CD4-positive, CD25-positive, alpha-beta regulatory T cell (primary cell): ENCODE measurements at places on chromosomes 2 and 18.

GRCh38 chr2:177355874-177356273 is 36.7 kb upstream of the AGPS start:
- DNase-seq: no peak

GRCh38 chr2:5926871-5927512 is 234.8 kb downstream of the SOX11 start:
- no peak for DNase-seq

GRCh38 chr18:75450906-75451305 is 23.4 kb upstream of the SMIM21 start:
- DNase-seq: no peak

- no peak for DNase-seq
Observed at GRCh38 chr2:140383781-140384180, 1603.6 kb upstream of the NXPH2 start.

DNA sequence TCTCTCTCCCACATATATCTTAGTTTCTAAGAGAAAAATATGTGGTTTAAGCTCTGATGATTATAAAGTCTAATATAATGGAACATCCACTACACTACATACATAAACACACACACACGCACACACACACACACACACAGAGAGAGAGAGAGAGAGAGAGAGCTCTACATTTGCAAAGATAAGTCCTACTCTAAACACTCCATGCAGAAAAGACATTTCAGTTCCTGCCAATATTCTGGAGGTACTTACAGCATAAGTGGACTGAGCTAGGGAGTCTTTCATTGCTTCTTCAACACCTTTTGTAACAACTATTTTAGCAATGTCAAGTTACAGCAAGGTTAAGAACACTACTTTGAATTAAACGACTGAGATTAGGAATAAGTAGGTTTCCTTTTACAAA is 80.1 kb downstream of the FIGN start:
- DNase-seq: no peak

DNA sequence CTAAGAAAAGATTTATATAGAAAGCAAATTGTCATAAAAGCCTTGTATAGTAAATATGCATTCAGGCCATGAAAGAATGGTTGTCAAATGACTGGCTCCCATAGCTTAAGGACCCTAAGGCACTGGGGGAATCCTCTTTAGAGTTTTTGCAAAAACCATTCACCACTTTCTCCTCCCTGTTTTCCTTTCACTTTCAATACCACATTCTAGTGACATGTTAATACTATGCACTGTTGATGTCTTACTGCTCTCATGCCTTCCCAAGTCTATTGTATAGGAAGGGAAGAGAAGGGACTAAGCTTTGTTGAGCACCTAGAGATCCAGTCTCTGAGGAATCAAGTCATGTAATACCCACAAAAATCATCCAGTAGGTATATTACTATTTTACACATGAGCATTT is 383.0 kb upstream of the LRRTM1 start:
- no peak for DNase-seq

DNA sequence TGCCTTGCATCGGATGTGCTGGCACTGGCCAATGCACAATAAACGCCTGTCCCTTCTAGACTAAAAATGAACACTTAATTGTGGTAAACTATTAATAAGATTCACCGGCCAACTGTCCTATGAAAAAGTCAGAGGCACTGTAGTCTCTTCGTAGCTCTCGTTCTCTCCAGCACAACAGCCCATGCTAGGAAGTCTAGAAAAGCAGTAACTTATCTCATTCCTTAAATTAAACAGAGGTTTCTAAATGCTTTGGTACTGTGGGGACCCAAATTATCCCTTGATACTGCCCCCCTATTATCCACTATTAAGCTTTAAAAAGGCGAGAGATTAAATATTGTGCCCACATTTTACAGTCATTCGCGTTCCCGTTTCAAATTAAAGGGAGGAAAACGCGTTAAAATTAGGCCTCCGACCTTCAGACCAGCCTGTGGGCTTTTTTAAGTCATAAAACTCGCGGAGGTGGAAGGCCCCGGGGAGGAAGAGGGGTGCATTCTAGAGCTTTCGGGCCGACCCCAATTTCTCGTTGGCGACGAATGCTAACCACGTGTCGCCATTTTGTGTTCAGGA is 1.5 kb upstream of the PCBP1 start:
- DNase-seq: peak; percentile 59

GRCh38 chr2:150165442-150165841 is 322.0 kb downstream of the RND3 start:
- no peak for DNase-seq

DNA sequence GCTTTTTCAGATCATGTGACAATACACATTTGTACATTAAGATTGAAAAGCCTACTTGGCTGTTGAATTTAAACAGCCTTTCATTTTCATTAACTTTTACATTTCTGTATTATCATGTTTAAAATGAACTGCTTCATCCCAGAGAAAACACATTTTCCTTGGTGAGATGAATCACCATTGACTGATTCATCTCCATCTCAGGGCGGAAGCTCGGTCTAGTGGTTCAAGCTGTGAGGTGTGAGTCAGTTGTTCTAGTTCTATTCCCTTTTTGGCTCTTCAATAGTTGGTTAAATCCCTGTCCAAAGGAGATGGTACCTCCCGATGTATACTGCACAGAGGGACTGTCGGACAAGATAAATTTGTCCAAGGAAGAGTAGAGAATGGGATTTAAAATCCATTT is 189.7 kb downstream of the ADCYAP1 start:
- DNase-seq: no peak

DNA sequence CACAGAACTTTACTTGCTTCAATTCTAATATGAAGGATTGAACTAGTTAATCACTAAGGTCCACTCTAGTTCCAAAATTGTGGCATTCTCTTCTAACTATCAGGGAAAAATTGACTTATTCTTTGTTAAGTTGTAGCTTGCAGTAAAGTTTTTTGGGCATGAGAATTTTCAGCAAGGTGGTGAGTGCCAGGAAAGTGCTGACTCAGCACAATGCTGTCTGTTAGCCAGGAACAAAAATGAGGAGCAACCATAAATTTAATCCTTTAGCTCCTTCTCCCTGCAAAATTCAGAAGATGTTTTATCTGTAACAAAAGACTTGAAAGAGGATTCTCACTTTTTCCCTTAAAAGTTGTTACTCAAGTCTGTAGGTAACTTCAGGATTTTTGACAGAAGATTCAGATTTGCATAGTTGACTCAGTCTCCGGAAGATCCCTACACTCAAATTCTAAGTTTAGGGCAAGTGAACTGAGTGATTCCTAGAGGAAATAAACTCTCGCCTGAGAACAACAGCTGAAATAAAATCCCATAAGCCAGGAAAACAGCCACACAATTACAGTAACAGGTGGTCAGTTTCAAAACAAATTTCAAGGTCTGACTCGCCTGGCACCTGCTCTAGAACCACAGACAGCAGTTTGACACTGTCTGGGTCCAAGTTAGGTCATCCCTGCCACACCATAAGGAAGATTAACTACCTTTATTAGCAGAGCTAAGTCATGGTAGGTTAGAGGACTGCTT is 20.2 kb upstream of the DARS1 start:
- no peak for DNase-seq

DNA sequence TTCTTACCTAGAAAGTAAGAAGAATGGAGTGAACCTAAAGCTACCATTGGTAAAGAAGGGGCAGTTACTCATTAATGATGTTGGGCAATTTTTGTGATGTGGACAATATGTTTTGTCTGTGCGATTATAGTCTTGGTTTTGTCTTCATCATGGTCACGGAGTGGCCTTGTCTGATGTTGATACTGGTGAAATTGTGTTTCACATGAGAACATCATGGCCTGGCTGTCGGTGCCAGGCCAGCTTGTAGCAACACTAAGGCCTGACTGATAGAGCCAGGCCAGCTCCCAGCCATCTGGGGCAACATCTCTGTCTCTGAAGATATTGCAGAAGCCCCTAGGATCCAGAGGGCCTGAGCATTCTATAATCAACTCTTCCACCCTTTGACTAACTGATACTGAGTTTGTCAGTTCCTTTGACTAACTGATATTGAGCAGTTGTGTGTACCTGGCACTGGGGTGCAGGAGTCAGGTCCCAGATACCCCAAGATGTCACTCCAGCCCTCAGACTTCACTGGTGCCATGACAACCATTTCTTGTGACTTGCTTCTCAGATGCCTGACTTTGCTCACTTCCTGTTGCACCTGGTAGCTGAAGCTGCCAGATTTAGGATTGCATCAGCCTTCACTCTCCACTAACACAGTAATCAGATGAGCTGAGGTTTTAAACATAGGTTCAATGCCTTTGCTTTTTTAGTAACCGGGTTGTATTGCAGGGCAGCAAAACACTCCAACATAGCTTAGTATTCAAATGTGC is 62.5 kb downstream of the RPIA start:
- DNase-seq: no peak

GRCh38 chr2:113876503-113877387 is 13.1 kb upstream of the ACTR3 start:
- peak; percentile 97 for DNase-seq

DNA sequence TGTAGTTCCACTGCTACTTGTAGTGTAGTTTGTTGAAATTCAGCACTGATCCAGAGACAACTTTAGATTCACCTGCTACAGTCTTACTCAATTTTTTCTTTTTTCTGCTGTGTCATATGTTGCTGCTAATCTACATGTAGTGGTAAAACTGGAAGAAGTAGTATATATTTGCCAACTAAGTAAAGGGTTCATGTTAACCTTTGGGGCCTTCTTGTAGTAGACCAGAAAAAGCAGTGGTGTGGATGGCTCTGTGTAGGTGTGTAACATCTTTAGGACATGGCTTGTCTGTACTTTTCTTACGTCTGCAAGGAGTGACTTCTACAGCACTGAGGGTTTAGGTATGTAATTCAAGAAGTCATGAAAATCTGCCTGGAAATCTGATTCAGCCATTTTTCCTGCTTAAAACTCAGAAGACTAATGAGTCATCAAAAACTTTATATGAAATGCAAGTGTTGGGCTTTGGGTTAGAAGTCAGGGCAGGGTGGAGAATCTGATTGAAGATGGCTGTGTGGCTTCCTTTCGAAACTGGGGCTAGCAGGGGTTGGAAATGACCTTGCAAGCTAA is 8.4 kb downstream of the PTPRM start:
- DNase-seq: no peak

DNA sequence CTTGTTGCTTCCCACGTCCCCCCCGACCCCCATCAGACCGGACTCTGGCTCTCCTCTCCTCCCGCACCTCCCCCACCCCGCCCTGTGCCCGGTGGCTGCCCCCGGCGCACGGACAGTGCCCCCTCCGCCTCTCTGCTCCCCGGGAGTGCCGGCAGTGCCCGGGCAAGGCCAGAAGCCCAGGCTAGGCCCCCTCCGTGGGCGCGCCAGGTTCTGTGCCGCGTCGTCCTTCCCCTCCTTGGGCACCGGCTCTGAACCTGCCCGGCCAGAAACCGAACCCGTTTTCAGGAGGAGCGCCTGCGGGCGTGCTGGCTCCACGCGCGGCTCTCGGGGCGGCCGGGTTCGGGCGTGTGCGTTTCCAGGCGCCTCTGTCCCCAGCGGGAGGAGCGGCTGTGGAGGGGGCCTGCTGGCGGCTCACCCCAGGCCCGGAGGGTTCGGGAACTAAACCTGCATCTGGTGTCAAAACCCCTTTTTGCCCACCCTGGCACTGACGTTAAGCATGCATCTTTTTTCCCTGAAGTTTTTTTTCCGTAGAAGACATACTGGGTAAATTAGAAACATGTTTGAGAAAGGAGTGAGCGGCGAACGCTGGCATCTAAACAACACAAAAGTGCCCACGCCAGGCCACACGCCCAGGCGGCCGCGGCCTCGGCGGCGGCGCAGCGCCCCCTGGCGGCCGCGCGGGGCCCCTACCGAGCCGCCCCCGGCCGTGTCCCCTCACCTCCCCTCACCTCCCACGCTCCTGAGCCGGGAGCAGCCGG is 123.9 kb upstream of the SLC1A4 start:
- peak; percentile 67 for DNase-seq

- no peak for DNase-seq
Observed at GRCh38 chr2:3470166-3470651, 49.1 kb downstream of the ADI1 start.

- DNase-seq: no peak
Observed at GRCh38 chr18:59022167-59022945, 117.3 kb upstream of the SEC11C start.

GRCh38 chr2:218229239-218229638 is 12.2 kb downstream of the ARPC2 start:
- peak; percentile 30 for DNase-seq

DNA sequence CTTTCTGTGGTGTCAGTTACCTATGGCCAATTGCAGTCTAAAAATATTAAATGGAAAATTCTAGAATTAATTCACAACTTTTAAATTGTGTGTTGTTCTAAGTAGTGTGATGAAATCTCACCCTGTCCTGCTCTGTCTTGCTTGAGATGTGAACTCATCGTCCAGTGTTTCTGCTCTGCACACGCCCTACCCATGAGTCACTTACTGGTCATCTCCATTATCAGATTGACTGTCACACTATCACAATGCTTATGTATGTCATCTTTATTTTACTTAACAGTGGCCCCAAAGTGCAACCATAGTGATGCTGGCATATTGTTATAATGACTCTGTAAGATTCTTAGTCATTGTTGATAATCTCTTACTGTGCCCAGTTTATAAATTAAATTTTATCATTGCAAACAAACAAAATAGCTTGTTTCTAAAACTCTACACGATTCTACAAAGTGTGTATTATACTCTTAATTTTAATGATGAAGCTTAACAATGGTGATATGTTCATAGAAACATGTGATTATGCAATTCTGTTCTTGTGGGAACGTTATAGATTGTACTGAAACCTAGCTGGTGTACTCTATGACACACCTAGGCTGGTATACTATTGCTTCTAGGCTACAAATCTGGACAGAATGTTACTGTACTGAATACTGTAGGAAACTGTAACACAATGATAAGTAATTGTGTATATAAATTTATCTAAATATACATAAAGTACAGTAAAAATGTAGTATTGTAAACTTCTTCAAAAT is 1086.8 kb upstream of the PIK3C3 start:
- DNase-seq: no peak

DNA sequence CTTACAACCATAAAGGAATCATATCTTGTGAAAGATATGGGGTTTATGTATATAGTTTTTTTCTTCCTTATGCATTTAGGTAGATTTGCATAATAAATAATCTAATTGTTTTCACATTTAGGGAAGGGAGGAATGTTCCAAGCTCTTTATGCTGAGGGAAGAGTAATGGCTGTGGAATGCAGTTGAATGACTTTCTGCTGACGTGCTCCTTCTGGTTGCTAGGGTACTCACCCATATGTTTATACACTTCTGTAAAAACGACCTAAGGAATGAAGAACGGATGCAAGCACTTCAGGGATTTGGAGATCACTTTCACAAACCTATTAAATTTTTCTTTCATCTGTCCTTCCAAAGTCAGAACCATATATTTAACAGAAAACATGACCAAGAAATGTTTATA is 29.2 kb upstream of the PPP4R1 start:
- DNase-seq: no peak
